ENCODE measurements at places on chromosomes 6 and 20.

- no peak for DNase-seq
These were observed 84.3 kb upstream of the SCP2D1 start for GRCh38 chr20:18729231-18729825.

GRCh38 chr6:7108196-7108963 lies 619 bp downstream of the RREB1 start:
- no peak for DNase-seq

DNA sequence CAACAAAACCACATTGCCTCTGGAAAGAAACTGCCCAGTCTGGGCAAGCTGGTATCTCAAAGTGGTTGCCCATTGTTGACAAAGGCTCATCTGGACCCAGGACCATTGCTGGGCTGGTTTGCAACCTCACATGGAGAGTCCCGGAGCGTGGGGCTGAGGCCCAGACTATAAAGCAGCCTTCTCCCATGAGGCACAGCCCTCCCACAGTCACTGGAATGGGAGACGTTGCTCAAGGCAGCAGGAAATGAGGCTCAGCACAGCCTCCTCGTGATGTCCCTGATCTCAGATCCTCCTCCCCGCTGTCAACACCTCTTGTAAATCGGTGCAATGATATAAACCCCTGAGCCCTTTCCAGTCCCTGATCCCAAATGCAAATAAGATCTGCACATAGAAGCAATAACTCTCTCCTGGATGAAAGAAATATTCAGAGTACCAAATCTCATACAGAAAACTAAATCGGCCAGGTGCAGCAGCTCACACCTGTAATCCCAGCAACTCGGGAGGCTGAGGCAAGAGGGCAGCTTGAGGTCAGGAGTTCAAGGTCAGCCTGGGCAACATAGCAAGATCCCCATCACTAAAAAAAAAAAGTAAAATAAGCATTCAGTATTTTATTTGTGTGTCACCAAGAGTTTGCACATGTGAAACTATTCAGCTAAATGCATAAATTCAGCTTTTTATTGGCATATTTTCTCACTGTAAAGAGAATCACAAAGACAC lies 103.0 kb upstream of the RREB1 start:
- DNase-seq = no peak

DNA sequence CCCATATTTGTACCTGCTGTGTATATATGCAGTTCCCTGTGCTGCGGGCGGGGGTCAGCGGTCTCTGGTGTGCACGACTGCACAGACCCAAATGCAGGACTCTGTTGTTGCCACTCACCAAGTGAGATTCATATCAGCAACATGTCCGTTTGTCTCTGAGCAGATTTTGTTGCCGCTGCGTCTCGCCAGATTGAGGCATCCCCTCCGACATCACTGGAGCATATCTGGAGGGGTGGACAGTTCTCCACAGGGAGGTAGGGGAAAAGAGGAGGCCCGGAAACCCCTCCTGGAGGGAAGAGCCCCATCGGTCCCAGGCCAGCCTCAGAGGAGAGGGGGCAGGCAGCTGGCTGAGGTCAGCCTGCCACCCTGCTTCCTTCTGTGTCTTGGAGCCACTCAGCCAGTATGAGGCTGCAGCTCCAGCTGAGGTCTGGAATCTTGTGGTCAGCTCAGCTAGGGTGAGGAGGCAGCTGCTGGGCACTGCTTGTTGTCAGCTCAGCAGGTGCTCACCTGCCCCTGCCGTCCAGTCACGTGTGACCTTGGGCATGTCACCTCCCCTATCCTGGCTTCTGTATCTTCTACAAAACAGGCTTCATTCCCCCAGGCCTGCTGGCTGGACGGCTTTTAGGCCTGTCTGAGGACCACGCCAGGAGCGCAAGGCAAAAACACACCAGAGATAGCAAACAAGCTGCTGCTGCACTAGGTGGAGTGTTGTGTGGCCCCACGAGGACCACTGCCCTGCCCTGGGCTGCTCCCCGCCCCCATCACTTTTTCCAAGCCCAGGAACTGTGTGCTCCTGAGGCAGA lies 47.1 kb downstream of the HNF4A start:
- DNase-seq = no peak

DNA sequence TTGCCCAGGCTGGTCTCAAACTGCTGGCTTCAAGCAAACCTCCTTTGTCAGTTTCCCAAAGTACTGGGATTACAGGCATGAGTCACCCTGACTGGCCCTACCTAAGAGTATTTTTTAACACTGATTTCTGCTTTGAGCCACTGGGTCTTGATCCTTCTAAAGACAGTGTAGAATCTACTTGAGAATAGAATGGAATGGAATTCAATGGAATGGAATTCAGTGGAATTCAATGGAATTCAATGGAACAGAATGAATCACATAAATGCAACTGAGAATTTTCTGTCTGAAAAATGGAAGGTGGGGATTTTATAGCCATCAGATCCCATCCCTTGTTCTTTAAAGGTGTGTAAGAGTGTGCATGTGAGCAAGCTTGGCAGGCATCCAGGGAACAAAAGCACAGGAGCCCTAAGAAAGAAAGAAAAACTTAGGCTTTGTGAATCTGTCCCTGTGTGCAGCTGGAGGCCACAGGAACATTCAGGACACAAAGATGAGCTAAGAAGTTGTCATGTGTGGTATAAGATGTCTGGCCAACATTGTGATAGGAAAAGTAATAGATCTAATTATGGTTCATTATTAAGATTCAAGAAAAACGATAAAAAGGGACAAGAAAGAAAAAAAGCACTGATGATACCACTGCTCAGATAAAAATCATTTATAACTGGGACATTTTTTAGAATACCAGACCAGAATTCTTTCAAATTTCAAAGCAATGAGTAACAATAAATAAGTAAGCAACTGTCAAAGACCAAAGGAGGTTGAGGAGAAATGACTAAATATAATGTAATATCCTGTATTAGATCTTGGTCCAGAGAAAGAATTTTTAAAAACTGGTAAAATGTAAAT lies 681.0 kb upstream of the GJE1 start:
- no peak for DNase-seq

DNA sequence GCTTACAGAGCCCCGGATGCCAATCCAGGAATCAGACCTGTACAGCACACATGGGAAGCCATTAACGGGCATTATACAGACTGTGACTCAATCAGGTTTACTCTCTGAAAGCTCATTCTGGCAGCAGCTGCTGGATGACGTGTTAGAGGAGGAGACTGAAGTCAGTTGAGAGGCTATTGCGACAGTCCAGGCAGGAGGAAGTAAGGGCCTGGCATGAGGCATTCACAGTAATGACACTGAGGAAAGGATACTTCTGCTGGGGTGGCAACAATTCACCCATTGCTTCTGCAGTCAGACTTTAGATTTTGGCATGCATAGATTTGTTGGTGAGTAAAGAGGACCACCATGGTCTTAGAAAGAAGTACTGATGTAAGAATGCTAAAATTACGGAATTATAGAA lies 151.0 kb upstream of the HEY2 start:
- no peak for DNase-seq

DNA sequence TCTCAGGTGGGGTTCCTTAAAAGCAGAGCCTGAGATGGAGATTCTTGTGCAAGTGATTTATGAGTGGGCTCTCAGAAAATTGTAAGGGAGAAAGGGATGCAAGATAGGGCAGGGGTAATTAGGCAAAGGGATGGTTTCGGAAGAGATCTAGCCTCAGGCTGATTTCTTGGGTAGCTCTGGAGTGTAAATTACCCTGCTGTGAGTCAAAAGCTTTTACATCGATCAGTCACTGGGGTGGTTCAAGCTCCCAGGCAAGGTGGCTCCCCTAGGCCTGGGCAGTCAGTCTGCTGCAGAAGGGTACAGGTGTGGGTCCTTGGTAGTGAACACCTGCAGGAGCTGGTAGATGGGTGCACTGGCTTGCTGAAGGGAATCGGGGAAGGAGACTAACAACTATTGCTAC lies 11.1 kb upstream of the PM20D2 start:
- DNase-seq = no peak

- no peak for DNase-seq
These were observed 66.9 kb upstream of the CLDN20 start for GRCh38 chr6:155196911-155197310.

- no peak for DNase-seq
These were observed 869 bp upstream of the SLC17A2 start for GRCh38 chr6:25931411-25931709.

- no peak for DNase-seq
These were observed 22.9 kb downstream of the HTR1B start for GRCh38 chr6:77440206-77440976.

DNA sequence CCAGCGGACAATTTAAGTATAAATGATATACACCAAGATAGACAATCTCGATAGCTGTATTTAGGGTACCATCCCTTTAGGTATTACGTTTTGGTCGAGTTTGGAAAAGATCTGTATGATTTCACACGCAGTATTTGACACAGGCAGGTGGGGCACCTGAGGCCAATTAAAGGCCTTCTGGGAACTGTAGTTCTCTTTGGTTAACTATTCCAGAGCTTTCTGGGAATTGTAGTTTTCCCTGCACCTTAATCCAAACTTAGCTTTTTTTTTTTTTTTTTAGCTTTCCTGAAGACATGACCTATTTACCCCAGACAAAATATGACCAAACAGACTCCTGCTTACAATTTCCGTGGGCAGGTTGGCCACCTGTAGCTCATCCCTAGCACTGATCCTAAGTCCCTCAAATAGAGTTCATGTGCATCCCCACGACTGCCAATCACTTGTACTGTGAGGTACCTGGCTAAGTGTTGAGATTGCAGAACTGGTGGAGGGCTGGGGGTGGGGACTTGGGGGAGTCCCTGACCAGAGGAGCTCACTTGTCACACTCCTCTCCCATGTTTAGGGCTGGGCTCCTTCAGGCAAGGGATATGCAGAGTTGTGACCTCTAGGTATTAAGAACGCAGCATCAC lies 999 bp upstream of the EHMT2 start:
- DNase-seq = no peak

- DNase-seq = no peak
These were observed 48.6 kb downstream of the TPD52L1 start for GRCh38 chr6:125201961-125202729.

DNA sequence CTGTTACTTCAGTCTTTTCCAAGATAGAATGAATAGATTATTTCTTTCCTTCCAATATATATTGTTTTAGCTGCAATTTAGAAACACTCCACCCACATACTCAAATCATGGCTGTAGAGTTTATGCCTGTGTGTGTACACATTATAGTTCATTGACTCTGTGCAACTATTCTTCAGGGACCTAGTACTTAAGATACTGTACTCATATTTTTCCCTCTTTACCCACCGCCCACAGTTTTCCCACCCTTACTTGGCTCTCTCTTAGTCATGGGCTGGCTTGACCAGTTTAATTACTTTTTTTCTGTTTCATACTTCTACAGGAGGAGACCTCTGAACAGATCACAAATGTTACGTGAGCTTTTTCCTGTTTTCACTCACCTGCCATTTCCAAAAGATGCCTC lies 30.4 kb downstream of the C6orf89 start:
- DNase-seq = no peak

DNA sequence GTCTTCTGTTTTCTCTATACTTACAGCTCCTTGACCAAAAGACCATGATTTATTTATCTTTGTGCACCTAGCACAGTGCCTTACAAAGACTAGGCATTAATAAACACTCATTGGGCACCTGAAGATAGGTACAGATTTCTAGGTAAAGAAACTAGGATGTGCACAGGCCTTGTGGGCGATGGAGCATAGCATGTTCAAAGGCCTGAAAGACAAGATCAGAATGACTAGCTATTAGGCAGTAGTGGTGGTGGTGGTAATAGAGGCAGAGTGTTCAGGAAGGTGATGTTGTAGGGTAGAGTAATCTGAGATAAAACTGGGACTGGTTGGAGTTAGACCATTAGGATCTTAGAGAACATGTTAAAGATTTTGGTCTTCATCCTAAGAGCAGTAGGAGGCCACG lies 3.9 kb downstream of the TXLNB start:
- DNase-seq = no peak

DNA sequence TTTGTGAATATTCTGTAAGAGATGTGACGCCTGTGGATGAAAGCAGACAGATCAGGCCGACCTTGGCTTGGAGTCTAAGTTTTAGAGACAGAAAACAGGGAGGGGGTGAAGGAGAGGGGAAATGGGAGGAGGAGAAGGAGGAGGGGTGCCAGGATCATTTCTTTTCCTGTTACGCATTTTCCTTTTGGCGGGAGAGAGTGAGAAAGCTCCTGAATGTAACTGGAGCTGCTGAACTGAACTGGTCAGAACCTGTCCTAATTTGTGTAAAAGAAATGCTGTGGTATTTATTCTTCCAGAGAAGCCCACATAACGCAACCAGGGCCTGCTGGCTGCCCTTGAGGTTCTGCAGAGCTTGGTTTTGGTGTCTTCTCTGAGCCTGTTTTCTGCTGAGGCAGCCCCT lies 41.9 kb downstream of the UTRN start:
- no peak for DNase-seq

GRCh38 chr20:58478141-58478805 lies 36.9 kb downstream of the APCDD1L start:
- DNase-seq = no peak

DNA sequence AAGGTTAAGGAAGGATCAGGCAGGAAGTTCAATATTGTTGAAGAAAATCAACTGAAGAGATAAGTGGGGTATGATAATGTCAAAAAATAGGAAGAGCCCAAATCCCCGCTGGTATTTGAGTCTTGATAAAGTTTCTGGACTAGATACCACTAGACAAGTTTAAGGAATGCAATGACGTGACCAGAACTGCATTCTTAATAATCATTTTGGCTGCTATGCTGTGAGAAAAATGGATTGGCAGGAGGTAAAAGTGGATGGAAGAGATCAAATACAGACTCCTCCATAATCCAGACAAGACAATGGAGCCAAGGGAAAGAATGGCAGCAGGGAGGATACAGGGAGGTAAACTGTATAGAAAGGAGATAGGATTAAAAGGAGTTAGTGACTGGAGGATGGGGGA lies 128.2 kb downstream of the COL12A1 start:
- no peak for DNase-seq

- no peak for DNase-seq
These were observed 1.7 kb downstream of the SMOC2 start for GRCh38 chr6:168442646-168443045.

DNA sequence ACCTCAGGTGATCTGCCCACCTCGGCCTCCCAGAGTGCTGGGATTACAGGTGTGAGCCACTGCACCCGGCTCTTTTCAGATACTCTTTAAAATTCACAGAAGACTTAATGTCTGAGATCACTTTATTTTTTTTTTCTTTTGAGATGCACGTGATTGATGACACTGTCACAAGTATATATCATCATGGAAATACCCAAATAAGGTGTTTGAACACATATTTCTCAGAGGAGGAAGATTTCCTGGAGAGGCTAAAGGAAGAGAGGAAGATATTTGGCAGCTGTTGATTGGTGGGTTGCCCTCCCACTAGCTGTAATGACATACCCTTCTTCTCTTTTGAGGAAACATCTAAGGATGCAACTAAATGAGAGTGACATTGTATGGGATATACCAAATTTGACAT lies 225.9 kb upstream of the CITED2 start:
- DNase-seq = no peak

DNA sequence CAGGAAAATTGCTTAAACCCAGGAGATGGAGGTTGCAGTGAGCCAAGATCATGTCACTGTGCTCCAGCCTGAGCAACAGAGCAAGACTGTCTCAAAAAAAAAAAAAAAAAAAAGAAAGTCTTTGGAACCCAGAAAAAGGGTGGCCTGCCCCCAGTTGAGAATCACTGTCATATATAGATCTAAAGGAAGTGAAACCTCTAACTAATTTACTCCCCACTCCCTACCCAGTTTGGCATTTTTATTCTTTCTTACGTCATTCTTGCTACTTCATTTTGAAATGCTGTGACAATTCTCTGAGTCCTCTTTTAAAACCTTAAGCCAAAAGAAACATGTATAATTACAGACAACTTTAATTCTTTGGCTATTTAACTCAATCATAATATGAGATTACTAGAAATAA lies 254.8 kb downstream of the CDC5L start:
- DNase-seq = no peak

- no peak for DNase-seq
These were observed 444.9 kb upstream of the SULF2 start for GRCh38 chr20:48230216-48230615.

GRCh38 chr6:105964979-105965760 lies 121.0 kb upstream of the PRDM1 start:
- DNase-seq = no peak

Data from stimulated activated CD8-positive, alpha-beta memory T cell treated with anti-CD3 and anti-CD28 coated beads, Interleukin-2, amount 100 ng/mL, for 1 hour (primary cell).